ENCODE measurements at places on chromosomes 7 and 10.

DNA sequence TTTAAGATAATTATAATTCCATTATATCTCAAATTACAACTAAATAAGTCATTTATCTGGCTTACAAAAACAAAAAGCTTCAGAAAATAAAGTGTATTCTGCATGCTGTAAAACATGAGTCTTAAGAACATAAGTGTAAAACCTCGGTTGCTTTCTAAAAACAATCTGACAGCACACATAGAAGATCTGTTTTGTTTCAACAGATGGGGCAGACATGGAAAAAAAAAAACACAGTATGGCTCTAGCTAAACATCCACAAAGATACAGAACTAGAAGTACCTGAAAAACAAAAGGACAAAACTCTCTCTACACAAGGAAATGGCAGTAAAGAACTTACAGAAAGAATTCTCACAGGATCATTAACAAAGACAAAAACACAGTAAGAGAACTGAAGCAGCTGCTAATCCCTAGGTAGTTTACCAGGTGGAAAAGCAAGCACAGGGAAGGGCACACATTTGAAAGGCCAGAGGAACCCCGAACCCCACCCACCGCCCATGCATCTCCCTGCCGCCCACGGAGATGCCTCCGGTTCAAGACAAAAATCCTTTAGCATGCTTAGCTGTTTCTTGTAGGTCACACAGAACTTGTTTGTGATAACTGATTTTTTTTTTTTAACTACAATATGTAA, 42.5 kb downstream of the DLD start:
- no peak for DNase-seq

- DNase-seq, result no peak
Measured at GRCh38 chr10:26787362-26787761, 73.4 kb downstream of the ABI1 start.

DNA sequence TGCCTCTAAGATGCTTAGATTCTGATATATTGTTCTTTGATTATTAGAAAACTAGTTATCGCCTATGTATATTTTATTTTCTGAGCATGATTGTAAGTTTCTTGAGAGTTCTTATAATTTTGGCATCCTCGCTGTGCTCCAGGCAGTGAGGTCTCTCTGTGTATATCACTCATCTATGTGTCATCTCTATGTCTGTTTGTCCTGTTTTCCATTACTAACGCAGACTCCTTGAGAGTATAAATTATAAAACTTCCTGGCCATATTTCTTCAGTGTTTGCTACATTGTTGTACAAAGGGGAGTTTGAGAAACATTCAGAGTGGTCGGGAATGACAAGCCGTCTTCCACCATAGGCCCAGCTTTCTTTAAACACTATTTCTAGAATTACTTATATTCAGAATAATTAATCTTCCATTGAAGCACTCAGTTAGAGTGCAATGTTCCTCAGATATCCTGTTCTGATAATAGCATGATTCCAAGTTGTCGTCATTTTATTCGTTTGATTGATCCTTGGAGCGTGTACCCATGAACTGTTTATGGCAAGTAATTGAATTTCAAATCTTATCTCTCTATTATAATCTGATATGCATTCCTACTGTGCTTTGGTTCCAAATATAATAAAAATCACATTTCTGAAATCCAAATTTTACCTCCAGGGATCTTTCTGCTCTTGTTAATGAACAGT, 206.6 kb downstream of the BAMBI start:
- DNase-seq, result no peak

GRCh38 chr7:130303551-130303950, 10.6 kb downstream of the CPA4 start:
- DNase-seq, result no peak

- no peak for DNase-seq
Measured at GRCh38 chr10:60883187-60883586, 60.8 kb downstream of the RHOBTB1 start.

GRCh38 chr7:66239467-66239856, 34.3 kb downstream of the TPST1 start:
- DNase-seq, result no peak

GRCh38 chr7:95921543-95921942, 149.2 kb downstream of the DYNC1I1 start:
- no peak for DNase-seq

DNA sequence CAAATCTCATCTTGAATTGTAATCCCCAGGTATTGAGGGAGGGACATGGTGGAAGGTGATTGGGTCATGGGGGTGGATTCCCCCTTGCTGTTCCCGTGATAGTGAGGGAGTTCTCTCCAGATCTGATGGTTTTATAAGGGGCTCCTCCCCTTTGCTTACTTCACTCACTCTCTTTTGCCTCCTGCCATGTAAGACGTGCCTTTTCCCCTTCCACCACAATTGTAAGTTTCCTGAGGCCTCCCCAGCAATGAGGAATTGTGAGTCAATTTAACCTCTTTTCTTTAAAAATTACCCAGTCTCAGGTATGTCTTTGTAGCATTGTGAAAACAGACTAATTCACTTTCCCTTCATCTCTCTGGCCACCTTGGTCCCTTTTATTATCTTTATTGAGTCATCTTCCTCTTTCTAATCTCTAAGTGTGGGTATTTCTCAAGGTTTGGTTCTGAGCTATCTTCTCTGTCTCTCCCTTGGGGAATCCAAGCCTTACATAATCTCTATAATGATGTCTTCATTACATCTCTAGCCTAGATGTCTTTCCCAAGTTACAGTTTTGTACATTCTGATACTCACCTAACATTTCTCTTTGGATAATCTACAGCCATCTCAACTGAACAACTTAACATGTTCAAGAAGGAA, 99.1 kb upstream of the JCAD start:
- DNase-seq, result no peak

GRCh38 chr10:114206902-114207301, 27.7 kb downstream of the TDRD1 start:
- DNase-seq, result no peak

DNA sequence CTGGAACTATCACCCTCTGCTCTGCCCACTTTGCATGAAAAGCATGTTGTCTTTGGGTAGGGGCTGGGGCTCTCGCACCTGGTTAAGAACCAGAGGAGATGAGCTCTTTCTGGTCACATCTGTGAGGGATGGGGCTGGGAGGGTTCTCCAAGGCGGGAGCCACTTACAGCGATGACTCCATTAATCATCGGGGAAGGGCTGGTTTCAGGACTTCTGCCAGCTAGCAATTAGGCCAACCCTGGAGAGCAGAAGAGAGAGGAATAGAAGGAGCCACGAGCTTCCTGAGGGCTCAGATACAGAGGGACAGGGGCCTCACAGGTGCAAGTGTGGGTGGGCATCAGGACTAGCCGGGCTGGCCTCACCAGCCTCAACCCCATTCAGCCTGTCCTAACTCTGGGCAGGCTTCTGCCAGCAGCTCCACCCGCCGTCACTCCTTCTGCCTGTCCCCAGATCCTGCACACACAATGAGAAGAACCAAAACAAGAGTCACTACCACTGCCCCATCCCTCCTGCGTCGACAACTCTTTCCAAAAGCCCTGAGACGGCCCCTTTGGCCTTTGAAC, 8.4 kb downstream of the AQP1 start:
- DNase-seq, result no peak

DNA sequence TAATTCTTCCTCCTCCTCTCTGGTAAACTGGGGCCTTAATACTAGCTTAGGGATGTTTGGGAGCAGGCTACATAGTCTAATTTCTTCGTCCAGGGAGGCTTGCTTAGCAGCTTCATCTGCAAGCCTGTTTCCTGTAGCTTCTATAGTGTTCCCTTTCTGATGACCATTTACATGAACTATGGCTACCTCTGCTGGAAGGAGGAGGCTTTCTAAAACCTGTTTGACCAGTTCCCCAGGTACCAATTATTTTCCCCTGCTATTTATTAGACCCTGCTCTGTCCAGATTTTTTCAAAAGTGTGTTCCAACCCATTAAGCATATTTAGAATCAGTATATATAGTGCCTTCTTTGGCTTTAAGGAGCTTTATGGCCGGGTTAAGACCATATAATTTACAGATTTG, 38.8 kb upstream of the DNAH11 start:
- DNase-seq, result no peak

GRCh38 chr7:94393246-94394108, 1.2 kb upstream of the COL1A2 start:
- no peak for DNase-seq

GRCh38 chr7:138067774-138068173, 8.5 kb upstream of the AKR1D1 start:
- DNase-seq, result no peak

GRCh38 chr10:95906677-95907455, 909 bp upstream of the CC2D2B start:
- peak; percentile 10 for DNase-seq

GRCh38 chr7:89049043-89049442, 253.5 kb upstream of the TEX47 start:
- DNase-seq, result no peak

- no peak for DNase-seq
Measured at GRCh38 chr10:565146-565545, 124.3 kb downstream of the DIP2C start.

DNA sequence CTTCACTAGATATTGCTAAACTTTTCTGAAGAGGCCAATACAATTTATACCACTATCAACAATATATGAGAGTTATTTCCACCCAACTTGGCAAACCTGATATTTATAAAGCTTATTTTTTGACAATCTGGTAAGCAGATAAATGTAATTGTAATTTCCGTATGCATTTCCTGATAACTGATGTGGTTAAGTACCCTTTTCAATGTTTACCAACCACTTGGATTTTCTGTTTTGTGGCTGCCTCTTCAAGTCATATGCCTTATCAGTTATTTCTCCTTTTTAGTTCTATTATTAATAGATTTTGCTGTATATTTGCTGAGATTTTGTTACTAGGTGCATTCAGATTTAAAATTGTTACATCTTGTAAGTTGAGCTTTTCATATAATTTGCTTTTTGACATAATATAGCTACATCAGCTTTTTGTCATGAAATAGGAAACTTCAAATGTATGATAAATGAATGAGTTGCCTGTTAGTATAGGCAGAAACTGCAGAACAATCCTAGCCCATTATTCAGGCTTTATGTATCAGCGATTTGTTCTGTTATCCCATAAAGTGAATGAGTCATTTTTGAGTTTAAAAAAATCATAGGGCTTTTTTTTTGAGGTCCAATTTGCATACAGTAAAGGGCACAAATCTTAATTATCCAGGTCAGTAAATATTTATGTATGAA, 11.5 kb downstream of the SGPL1 start:
- DNase-seq, result no peak

GRCh38 chr7:44244282-44244681, 43.5 kb downstream of the YKT6 start:
- DNase-seq, result no peak

Data from activated CD4-positive, alpha-beta T cell treated with anti-CD3 and anti-CD28 coated beads, Interleukin-2, amount 50 U/mL, for 24 hours (primary cell).